Mucosa of gallbladder (tissue), 1 donor: ENCODE measurements at places on chromosomes 3 and 15. TPM values are rescaled to one million over a fixed set of nuclear protein-coding genes. Genes with fewer than 3 reads are reported as not detected.

Gene OXTR
- 6.0 TPM for total RNA-seq

Gene CFAP100
- 0.40 TPM for total RNA-seq

Gene ZNF619
- total RNA-seq, result 10.4 TPM

Gene CSPG4
- 20.5 TPM for total RNA-seq

Gene ARPP21
- total RNA-seq, result 0.40 TPM

GRCh38 chr15:41655716-41656115, 4.5 kb upstream of the MGA start:
- DNase-seq, result no peak

DNA sequence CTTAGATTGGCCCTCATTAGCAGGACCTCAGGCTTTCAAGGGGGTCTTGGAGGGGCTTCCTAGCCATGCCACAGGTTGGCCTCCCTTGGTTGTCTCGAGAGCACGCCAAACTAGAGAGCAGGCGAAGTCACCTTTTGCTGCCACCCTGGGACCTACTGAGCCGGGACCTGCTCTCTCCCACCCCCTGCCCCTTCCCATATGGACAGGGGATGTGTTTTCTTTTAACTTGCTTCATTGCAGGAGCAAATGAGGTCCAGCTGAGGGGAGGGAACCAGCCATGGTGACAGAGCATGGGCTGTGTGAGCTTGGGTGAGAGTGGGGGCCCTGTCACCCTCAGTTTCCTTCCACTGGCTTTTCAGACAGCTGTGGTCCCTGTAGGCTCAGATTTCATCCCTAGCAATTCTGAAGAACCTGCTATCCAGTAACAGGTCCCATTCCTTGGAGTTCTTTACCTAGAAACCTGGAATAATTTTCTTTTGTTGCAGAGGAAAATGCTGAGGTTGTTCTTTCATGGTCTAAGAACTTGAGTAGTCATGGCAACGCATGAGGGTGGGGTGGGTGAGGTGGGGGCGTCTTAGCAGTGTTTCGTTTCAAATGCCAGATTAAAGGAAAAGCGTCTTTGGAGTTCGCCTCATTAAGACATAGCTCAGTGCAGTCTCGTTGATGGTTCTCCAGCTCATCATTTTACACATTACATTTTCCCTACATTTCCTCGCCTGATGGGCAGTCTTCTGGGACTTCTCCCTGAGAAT, 20.1 kb upstream of the MAGEF1 start:
- no peak for DNase-seq

GRCh38 chr3:188137051-188137450, 16.9 kb upstream of the LPP start:
- no peak for DNase-seq

DNA sequence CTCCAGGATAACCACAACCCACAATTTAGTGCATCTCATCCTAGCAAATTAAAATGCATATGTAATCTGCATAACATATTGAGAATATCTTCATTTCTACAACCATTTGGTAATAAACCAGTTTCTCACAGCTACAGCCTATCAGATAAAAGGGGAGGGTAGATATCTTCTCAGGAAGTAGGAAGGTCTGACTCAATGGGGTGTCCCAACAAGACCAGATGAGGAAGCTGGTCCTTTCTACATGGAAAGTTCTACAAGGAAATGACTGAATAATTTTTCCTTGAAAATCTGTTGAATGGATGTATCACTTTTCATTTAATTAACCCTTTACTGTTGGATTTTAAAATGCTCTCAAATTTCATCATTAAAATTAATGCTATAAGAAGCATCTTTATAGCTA, 17.4 kb upstream of the TMPRSS7 start:
- DNase-seq, result no peak

- DNase-seq, result peak; percentile 24
These were observed 339.7 kb downstream of the IL5RA start for GRCh38 chr3:2770451-2770850.

DNA sequence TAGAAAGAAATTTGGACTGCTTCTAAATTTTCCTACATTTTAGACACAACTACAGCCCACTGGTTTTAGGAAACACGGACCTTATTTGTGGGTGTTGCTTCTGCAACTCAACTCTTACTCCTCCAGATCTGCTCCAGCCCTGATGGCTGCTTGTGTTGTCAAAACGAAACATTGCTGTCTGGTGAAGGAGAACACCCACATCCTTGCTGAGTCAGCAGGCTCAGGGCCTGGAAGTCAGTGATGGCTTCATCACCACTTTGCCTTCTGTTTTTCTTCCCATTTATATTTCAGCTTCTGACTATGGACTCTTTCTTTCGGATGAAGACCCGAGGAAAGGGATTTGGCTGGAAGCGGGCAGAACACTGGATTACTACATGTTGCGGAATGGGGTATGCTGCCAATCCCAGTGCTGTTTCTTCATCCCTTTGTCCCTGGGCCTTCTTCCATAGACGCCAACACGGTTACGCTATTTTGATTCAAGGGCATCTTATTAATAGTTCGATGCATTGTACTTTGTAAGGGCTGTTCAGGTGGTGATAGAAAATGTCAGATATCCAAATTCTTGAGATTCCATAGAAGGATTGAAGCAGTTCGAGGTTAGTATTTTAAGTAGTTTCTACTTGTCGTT, 392.6 kb upstream of the TPM1 start:
- no peak for DNase-seq

- DNase-seq, result no peak
These were observed 160.7 kb downstream of the STAC start for GRCh38 chr3:36540888-36541518.

DNA sequence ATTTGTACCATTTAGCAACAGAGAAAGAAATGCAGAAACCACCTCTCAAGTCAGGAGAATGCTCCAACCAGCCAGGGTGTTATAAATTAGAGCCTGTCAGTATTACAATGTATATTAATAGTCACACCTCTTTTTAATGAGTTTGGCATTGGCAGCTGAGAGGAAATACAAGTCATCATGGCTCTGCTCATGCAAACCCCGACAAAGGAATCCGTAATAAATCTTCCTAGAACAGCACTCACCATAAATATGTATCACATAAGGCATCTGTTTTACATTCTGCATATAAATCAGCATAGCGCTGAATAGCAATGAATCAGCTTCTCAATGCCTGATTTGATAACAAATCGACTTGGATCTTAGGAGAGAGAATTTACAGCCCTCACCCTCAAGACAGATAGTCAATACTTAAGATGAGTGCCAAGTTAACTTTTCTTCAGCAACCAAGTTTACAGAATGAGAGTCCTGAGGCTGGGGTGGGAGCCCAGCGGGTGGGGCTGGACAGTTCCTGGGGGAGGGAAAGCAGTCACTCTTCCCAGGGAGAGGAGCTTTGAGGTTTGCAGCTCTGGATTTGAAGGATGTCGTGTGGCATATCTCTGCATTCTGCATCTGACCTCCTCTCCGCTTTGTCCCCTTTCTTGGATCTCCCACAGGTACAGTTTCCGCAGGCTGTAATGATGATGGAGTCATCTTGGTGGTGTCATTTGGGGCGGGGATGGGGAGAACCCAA, 1034.4 kb upstream of the NR2F2 start:
- no peak for DNase-seq

- no peak for DNase-seq
These were observed 165.4 kb upstream of the KCNH8 start for GRCh38 chr3:18982920-18983319.

GRCh38 chr3:119300991-119301391, 6.8 kb downstream of the ARHGAP31 start:
- no peak for DNase-seq

DNA sequence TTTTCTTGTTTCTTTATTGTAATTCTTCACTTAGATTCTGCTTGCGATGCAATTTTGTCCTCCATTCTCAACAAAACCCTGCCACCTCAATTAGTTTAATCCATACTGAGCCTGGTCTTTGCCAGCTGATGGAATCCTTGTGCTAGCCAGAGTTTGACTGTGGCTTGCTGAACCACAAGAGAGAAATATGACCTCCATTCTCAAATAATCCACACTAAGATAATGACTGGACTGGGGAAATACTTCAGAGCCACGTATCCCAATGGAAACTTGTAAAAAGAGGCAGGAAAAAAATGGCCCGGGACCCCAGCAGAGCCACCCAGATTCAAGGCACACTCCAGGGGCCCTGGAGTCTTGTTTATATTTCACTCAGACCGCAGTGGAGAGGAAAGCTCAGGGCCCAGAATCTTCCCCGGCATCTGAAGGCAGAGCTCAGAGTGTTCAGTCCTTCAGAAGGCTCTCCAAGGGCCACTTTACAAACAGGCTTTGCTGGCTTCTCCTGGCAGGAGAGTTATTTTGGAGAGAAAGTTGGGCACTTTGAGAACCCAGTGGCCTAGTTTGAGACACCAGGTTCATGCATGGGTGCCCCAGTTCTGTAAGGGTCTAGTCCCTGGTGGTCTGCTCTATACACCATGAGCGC, 62.7 kb downstream of the SSUH2 start:
- no peak for DNase-seq

GRCh38 chr3:81218023-81218422, 543.4 kb downstream of the GBE1 start:
- no peak for DNase-seq

- DNase-seq, result no peak
These were observed 5.2 kb downstream of the GRM2 start for GRCh38 chr3:51712038-51712420.

- DNase-seq, result no peak
These were observed 531 bp downstream of the LZTFL1 start for GRCh38 chr3:45841420-45841756.

- no peak for DNase-seq
These were observed 32.4 kb downstream of the MEGF11 start for GRCh38 chr15:66221126-66221525.

DNA sequence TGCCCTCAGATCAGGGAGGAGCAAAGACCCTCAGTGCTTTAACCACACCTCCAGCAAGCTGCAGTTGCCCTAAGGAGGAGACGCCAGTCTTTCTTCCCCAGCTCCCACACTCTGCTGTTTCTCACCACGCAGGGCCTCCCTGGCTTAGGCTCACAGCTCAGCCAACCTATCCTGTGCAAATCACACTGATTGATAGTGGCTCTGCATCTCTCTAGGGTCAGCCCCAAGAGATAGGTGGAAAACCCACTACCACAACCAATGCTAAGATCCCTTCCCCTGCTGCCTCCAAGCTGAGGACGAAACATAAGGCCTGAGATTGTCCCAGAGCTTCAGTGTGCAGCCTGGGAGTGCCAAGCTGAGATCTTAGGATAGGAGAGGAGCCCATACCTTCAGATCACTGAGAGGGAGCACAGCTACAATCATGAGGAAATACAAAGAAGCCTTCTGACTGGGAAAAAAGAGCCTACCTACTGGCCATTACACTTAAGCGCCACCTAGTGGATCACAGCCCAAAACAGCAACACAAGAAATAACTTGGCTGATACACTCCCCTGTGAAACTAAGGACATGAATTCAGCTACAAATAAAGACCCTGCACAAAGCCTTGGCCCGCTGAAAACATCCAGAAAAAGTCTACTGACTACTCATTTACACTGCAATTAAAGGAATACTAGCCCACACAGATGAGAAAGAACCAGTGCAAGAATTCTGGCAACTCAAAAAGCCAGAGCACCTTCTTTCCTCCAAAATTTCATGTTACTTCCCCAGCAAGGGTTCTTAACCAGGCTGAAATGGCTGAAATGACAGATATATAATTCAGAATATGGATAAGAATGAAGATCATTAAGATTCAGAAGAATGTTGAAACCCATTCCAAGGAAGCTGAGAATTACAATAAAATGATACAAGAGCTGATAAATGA, 271.5 kb upstream of the DCBLD2 start:
- DNase-seq, result peak; percentile 29

DNA sequence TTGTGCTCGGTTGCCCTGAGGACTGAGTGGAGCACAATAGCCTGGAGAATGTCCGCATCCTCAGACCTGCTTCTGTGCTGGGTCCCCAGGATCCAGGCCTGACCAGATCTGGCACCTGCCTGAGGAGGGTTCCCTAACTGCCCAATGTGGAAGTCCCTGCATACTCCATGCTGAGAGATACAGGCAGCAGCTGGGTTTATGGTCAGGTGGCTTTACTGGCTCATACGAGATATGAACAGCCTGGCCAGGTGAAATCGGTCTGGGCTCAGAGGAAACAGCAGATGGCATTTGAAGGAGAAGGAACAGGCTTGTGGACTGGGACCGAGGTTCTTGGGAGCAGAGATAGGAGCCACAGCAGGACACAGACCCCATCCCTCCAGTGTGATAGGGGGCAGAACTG, 18.2 kb upstream of the KIF23 start:
- DNase-seq, result no peak

- DNase-seq, result no peak
These were observed 4.0 kb downstream of the B2M start for GRCh38 chr15:44715142-44715796.

- no peak for DNase-seq
These were observed 303.5 kb upstream of the TPM1 start for GRCh38 chr15:62739082-62739481.

GRCh38 chr15:40538976-40539375, 25.9 kb downstream of the CCDC32 start:
- no peak for DNase-seq

DNA sequence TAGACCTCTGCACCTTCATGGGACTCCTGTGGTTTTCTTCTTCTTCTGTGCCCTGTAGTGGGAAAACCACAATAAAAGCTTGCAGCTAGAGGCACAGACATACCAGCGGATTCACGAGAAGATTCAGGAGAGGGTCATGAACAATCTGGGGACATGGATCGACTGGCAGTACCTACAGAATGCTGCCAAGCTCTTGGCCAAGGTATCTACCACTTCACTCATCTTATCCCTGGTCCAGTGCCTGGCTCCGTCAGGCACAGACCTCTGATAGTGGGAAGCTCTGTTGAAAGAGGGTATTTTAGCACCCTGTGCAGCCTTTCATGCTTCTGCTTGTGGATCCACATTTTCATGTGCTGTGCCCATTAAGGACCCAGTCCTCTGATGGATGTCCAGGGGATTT, 9.7 kb upstream of the P4HTM start:
- no peak for DNase-seq

GRCh38 chr3:152638707-152639450, 196.1 kb upstream of the P2RY1 start:
- DNase-seq, result no peak

GRCh38 chr15:74614744-74615507, 710 bp upstream of the CLK3 start:
- DNase-seq, result peak; percentile 81

- no peak for DNase-seq
These were observed 52.2 kb downstream of the EFHB start for GRCh38 chr3:19881852-19882251.

DNA sequence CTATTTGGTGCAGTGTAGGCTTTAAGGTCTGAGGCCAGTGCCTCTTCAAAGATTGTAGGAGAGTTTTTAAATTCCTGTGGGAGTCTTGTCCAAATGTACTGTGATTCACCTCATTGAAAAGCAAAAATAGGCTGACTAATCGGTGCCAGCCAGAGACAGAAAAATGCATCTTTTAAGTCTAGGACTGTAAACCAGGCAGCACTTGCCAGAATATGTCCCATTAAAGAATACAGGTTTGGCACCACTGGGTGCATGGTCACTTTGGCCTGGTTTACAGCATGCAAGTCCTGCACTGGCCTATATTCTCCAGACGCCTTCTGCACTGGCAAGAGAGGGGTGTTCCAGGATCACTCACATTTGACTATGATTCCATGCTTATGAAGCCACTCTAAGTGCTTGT, 20.3 kb upstream of the NOX5 start:
- no peak for DNase-seq

- DNase-seq, result no peak
These were observed 32.7 kb downstream of the RTP1 start for GRCh38 chr3:187230011-187230410.
